ENCODE measurements at places on chromosomes 3 and 15. TPM values are rescaled to one million over a fixed set of nuclear protein-coding genes. Genes with fewer than 3 reads are reported as not detected.

Gene STAC
- 2.8 TPM for polyA plus RNA-seq

Gene LIPH
- 6.9 TPM for polyA plus RNA-seq

DNA sequence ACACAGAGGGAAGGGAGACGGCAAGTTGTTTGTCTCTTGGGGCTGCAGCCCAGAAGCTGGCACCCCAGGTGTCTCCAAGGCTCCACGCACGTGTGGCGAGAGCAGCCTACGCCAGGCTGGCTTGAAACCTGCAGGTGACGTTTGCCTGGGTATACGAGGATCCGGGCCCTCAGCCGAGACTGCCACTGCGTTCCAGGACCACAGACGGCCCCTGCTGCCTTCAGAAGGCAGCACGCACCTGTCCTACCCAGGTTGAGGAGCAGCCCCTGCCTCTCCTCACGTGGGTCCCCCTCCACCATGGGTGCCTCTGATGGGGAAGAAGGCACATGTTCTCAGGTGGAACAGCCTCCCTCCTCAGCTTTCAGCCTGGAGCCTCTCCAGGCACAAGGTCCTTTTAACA is 75.3 kb upstream of the PRR20G start:
- no peak for DNase-seq

DNA sequence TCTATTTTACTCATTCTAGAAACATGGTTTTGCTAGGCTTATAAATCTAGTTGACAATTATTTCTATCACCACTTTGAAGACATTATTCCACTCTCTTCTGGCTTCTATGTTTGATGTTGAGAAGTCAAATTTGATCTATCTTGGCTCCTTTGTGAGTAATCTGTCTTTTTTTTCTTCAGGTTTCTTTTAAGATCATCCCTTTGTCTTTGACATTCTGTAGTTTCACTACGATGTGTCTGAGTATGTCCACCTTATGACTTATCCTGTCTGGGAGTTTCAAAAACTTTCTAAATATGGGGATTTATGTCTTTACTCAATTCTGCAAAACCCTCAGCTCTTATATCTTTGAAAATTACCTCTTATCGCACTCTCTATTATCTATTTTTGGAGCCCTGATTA is 41.0 kb upstream of the TMEM158 start:
- DNase-seq, result no peak

DNA sequence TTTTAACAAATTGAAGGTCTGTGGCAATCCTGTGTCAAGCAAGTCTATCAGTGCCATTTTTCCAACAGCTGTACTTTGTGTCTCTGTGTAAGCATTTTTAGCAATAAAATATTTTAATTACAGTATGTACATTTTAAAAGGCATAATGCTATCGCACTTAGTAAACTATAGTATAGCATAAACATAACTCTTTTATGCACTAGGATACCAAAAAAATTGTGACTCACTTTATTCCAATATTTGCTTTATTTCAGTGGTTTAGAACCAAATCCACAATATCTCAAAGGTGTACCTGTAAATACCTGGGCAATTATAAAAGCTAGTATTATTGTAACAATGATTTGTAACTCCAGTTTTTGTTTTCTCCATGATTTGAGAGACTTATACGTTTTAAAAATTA is 46.5 kb downstream of the FRMD5 start:
- DNase-seq, result no peak

GRCh38 chr15:48394970-48395369 is 63.7 kb downstream of the DUT start:
- DNase-seq, result no peak

Measured in A549 (cell line).